Dorsolateral prefrontal cortex (tissue), 122 donors: ENCODE measurements at places on chromosomes 12 and 14. TPM values are rescaled to one million over a fixed set of nuclear protein-coding genes. Genes with fewer than 3 reads are reported as not detected.

- no peak for DNase-seq
Measured at GRCh38 chr14:76100236-76100635, 51.5 kb upstream of the GPATCH2L start.

DNA sequence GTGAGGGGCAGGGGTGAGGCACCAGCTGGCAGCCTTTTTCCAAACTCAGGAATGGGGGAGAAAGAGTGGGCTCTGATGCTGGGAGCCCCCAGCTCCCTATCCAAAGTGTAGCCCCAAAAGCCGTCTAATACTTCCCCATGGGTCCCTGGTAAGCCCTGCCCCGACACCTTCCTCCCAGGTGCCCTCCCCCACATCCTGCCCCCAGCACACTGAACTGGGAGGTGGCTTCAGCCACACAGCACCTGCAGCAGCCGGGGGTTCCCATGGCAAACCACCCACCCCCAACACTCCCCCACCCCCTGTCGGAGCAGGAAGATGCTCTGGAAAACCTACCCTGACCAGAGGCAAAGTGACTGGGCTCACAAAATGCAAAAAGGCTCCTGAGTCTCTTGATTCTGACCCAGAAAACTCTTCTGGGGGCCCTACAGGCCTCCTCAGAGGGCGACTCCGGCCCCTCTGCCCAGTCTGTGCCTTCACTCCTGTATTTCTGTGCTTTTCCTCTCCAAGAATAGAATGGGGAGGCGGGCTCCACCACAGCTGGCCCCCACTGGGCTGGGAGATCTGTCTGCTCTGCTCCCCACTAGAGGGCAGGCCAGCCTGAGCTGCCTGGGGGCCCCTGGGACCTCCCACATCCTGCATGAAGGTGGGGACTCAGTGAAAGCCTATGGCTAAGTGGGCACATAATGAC, 81.6 kb downstream of the ITPK1 start:
- DNase-seq: peak; percentile 58

DNA sequence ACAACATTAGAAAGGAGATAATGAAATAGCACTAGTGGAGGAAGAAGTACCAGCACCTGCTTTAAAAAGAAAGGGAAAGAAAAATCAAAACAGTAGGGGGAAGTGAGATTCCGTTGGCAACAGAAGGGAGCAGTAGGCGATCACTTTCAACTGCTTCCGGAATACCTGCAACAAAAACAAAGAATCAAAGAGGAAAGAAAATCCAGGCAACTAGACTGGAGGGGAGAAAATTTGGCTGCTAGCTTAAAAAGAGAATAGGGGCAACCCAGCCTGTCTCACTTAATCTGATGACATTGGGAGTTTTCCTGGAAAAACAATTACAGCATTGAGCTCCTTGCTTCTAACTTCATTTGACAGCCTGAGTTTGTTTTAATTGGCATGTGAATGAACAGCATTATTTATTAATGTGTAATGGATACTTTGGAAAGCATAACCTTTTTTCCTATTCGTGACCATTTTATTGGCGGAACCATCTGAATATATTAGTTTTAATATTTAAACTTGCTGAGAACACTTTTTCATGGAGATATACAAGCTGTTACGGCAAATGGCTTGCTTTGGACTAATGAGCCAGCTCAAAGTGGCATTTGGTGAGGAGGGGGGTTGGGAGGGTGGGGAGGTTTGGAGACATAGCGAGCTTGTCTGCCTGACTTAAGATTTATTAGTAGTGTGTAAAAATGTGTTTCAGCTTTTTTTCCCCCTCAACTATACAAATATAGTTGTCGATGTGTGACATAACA, 2.5 kb upstream of the DACT1 start:
- no peak for DNase-seq

DNA sequence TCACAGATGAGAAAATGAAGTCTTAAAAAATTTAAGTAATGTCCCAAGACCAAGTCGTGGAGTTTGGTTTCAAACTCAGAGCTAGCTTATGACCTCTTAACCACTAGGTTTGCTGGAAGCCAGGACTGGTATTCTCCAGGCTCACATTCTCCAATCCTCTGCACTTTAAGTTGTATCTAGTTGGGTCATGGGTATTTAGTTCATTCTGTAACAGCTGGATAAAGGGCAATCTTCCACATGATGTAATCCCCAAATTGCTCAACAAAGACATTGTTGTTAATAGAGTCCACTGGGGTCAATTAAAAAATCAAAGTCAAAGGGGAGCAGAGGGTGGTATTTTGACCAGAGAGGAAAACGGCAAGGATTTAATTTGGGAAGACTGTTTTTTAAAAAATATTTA, 17.8 kb upstream of the GAS2L3 start:
- DNase-seq: no peak

GRCh38 chr14:23572836-23573235, 5.2 kb upstream of the AP1G2 start:
- no peak for DNase-seq

DNA sequence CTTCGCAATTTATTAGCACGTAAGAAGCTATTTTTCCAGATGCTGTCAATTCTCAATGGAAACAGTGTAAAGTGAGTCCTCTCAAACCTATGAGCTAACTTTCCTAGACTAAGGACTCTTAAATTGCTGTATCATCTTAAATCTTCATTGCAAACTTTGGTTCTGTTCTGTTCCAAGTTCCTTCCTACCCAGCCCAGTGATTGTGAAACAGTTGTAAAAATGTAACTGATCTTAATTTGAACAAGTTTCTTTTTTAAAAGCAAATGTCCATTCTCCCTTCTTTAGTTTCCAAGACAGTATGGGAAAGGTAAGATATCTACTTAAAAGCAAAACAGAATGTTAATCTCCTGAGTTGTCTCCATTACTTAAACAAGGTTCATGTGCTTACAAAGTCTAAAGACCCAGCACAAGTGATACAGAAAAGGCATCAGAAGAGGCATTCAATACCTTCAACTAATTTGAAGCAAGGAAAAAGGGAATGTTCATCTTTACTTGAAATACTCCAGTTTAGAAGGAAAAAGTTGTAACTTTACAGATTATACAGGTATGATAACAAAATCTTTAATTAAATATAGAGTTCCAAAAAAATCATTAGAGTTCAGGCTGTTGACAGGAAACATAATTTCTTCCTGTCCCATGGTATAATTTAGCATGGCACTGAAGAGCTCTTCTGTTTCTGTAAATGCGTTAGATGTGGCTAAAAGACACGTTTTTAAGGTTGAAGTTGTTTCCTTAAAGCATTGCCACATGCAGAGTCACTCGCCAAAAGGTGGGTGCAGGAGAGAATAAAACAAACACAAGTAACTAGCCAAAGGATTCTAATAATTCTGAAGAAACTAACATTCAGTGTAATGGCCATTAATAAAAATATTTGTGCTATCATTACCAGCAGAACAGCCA, 101.5 kb upstream of the USP15 start:
- no peak for DNase-seq

- peak; percentile 34 for DNase-seq
Measured at GRCh38 chr12:128388461-128389000, 121.6 kb downstream of the TMEM132C start.

DNA sequence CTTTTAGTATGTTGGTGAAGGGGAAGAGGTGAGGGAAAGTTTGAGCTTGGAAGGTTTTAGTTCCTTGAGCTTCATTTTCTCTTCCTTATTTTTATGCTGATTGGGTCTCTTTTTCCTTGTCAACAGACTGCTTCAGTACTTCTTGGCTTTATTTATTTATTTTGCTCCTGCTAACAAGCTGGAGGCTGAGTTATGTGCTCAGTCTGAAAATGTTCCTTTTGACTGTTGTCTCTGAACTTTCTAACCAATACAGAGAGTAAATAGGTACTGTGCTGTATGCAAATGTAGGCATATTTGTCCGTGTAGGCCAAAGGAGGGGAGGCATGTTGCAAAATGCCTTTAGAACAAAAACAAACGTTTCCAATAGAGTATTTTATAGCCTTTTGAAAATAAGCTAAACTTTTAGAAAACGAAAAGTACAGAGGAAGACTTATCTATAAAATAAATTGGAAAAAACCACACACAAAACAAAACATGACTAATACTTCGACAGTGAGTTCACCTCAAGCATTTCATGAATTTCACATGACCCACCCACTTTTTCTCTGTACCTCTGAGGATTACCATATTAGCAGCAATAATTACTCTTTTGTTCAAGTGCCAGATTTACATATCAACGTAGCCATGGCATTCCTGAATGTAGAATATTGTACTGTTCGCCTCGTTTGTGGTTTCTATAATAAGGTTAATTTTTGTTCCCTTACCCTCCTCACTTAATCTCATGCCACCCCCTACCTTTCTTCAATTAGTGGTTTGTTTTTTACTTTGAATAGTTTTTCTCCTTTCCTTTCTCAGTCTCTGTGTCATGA, 4.7 kb upstream of the CREBL2 start:
- no peak for DNase-seq

GRCh38 chr12:93358058-93358457, 19.7 kb upstream of the NUDT4 start:
- DNase-seq: no peak

DNA sequence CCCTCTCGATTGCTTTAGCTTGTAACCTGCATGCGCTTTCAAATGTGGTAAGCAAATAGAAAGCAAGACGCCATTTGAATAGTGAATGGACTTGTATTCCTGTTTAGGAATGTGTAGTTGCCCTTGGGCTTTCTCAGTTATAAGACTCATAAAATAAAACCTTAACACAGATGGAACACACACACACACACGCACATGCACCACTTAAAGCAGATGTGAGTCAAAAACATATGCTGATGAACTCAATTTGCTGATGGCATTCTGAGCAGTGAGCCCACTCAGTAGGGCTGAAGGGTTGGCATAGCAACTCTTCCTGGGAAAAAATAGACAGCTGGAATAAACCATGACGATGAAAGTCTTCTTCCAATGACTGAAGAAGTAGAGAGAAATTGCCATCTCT, 360.5 kb downstream of the APAF1 start:
- DNase-seq: no peak

- DNase-seq: no peak
Measured at GRCh38 chr14:57085801-57086200, 182.9 kb downstream of the EXOC5 start.

DNA sequence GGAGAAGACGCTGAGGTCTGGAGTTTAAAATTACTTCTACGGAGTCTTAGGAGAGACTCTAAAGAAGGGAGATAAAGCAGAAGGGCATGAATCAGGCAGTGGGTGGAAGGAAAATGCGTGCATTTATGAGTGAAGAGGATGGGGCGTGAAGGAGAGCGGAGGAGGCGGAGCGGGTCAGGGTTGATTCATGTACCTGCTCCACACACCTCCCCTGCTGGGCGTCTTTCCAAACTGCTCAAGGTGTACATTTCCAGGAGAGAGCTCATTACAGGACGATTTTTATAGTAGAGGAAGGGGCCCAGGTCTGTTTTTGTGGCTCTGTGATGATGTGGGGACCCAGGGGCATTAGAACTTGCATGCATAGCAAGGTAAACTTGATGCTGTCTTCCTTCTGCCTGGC, 65.0 kb upstream of the ASPG start:
- no peak for DNase-seq

DNA sequence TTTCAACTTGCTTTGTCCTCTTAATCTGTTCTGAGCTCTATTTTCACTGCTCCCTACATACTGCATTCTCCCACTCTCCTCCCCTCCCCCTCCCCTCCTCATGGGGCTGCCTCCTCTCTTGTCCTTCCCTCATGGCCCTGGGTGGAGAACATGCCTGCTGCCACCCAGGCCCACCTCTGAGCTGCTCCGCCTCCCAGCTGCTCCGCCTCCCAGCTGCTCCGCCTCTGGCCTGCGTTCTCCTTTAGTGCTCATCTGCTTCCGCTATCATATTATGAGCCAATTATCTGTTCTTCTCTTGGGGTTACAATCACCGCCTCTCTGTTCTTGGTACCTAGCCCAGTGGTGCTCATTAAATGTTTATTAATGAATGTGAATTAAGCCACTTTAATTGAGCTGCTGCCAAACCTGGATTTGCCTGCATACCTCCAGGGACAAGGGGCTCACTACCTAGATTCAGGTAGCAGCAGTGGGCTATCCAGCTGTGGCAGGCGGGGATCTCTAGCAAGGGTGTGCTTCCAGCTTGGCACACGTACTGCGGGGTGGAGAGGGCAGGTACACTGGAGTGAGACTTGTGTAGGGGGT, 32.0 kb upstream of the FAM181A start:
- no peak for DNase-seq

DNA sequence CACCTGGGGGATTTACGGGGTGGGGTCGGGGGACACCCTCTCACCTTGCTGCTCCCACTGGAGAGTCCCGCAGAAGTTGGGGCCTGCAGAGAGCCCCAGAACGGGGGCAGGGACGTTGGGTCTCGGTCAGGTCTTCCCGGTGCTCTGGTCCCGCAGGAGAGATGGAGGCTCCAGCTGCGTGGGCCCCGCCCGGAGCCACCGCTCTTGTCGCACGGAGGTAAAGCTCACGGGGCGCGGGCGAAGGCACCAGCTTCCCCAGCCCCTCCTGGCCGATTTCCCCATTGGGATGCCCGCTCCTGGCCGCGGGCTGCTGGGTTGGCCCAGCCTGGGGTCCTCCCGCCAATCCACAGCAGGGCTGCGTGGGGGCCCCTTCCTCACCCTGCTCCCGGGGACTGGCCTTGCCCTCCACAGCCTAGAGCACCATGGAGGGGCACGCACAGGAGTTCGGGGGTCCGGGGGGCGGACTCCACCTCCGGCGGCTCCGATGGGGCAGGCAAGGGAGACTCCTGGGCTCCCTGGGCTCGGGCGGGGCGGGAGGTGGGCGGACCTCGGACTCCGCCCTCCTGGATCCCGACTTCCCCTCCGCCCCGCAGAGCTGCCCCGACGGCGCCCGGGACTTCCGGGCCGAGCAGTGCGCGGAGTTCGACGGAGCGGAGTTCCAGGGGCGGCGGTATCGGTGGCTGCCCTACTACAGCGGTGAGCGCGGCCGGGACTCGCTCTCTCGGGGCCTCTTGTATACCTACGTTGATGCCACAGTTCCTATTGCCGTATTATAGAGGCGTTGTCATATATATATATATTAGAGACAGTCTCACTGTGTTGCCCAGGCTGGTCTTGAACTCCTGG, 8.4 kb downstream of the PAPLN start:
- DNase-seq: no peak

DNA sequence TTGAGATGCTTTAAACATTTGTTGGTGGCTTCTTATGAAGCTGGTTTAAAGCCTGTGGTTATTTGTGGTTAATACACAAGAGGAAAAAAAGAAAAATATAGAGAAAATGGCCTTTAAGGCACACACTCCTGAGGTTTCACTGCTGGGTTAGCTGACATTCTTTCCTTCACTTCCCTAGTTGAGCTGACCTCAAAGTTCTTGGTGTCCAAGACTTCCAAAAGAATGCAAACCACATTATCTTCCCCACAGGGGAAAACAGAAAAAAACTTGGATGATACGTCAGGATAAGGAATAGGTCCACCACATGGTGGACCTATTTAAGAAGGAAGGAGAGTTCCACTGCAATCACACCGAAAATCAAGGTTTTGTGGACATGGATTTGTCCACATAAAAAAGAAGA, 94.3 kb downstream of the SLC25A21 start:
- no peak for DNase-seq

Gene MORN3
- 5.2 TPM for total RNA-seq

Gene ADAM21
- total RNA-seq: 0.22 TPM
